BJ (cell line): ENCODE measurements at places on chromosomes 11 and 22. TPM values are rescaled to one million over a fixed set of nuclear protein-coding genes. Genes with fewer than 3 reads are reported as not detected.

DNA sequence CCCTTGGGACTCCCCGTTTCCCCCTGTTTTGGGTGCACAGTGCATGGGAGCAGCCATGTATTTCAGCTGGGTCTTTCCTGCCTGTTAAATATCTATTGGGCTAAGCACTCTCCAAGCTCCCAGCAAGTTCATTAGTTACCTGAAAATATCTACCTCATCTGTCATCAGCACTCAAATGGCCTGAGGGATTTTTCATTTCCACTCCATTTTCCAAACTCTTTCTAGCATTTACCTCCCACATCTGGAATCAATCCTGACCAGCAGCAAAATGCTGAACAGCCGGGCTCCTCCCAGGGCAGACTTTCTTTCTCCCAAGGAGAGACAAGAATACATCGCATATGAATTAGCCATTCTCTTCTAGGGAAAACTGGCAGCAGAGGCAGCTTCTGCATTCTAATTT, 273.5 kb upstream of the MPPED2 start:
- no peak for DNase-seq

GRCh38 chr22:43540529-43540923, 128.7 kb downstream of the MPPED1 start:
- no peak for DNase-seq

DNA sequence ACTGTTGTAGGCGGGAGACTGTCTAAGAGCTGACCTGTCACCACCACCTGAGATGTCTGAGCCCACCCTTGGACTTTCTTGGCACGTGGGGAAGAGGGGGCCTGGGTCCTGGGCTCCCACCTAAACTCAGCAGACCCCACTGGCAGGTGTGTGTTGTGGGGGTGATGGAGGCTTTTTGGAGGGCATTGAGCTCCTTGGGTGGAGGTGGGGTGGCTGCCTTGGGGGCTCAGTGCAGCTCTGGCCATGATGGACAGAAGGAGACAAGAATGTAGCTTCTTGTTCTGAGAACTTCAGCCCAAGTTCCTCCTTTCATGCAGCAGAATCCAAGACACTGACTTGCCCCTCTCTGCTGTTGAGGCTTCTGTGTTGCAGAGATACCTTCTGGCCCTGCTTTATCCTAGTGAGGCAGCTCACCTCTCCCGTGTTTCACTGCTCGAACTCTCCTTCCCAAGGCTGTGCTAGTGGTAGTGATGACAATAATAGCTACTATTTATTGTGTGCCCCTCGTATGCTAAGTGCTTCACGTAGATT, 116.6 kb upstream of the OR4B1 start:
- no peak for DNase-seq

The MAPK8IP2 gene
- polyA plus RNA-seq, result 0.17 and 0.39 TPM in 2 replicates

DNA sequence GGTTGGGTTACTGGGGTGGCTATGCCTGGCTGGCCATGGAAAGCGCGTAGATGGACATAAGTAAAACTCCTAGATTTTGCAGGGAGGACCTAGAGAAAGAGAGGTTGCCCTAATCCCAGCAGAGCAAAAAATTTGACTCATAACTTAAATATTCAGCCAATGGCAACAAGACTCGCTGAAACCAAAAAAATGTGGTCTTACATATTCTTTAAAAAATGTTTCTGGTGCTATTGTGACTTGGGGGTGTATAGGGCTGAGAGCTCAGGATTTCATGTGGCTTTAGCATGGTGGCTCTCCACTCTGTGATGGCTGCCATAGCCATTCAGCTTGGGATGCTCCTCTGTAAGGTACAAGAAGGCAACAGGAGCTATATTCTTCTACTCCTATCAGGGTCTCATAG, 27.2 kb upstream of the PDGFD start:
- no peak for DNase-seq

- DNase-seq, result no peak
These were observed 9.0 kb upstream of the RDX start for GRCh38 chr11:110305169-110306018.

The YPEL4 gene
- polyA plus RNA-seq, result 0.26 TPM in 2 replicates

DNA sequence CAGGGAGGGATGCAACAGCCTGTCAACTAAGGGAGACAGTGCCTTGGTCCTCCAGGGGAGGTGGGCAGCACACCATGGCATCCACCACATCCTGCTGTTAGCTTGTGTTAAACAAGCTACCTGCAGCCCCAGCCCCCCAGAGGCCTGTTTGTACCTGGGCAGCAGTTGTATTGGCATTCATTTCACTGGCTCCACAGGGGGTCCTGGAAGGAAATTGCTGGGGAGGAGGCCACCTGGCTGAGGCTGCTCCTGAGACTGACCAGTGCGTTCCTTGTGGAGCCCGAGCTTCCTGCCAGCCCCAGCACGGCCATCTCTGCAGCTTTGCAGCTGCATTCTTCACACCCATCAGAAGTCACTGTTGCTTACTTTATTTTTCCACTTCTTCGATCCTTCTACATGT, 479.9 kb downstream of the INSC start:
- DNase-seq, result no peak

DNA sequence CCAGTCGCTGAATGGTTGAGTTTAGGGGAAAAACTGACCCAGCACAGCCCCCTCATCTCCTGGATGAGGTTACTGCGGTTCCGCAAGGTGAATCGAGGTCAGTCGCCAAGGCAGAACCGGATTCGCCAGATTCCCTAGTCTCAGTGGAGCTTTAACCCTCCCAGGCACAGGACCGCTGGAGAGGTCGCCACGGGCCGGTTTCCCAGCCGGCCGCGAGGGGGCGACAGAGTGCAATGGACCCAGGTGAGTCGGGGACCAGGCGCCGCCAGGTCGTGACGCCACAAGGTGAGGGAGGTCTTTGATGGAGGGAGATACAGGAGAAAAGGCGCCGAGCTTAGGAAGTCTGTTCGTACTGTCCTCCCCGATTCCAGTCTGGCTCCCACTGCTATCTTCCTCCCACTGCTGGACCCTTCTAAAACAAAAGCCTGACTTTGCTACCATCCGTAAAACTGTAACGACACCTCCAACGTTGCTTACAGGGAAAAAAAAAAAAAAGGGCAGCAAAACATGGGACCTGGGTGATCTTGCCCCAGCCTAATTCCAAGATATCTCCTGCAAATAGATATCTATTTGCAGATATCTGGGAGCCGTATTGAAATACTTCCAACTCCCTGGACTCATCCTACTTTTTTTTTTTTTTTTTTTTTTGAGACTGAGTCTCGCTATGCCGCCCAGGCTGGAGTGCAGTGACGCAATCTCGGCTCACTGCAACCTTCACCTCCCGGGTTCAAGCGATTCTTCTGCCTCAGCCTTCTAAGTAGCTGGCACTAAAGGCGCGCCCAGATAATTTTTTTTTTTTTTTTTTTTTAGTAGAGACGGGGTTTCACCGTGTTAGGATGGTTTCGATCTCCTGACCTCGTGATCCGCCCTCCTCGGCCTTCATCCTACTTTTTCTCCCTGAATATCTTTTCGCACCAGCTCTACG, 1.4 kb upstream of the GGA1 start:
- no peak for DNase-seq

DNA sequence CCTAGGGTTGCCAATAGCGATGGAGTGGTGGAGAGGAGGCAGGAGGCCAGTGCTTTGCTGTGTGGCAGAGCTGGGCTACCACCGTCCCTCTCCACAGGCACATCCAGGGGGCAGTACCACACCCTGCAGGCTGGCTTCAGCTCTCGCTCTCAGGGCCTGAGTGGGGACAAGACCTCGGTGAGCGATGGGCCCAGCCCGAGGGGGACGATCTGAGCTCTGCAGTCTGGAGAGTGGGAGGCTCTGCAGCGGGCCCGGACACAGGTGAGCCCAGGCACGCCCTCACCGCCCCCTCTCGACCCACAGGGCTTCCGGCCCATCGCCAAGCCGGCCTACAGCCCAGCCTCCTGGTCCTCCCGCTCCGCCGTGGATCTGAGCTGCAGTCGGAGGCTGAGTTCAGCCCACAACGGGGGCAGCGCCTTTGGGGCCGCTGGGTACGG, 2.5 kb downstream of the PKP3 start:
- DNase-seq, result no peak

- no peak for DNase-seq
These were observed 893.7 kb downstream of the FAM181B start for GRCh38 chr11:81839976-81840375.

The KRTAP5-8 gene
- not detected in 2 replicates for polyA plus RNA-seq

GRCh38 chr11:121589946-121590537, 137.3 kb upstream of the SORL1-AS1 start:
- no peak for DNase-seq

GRCh38 chr11:75903276-75903675, 88.3 kb downstream of the UVRAG start:
- DNase-seq, result no peak
